ENCODE measurements at places on chromosomes 4 and X. TPM values are rescaled to one million over a fixed set of nuclear protein-coding genes. Genes with fewer than 3 reads are reported as not detected.
A peak's percentile ranks its signal among the peaks of the same experiment; 100 is the strongest.

DNA sequence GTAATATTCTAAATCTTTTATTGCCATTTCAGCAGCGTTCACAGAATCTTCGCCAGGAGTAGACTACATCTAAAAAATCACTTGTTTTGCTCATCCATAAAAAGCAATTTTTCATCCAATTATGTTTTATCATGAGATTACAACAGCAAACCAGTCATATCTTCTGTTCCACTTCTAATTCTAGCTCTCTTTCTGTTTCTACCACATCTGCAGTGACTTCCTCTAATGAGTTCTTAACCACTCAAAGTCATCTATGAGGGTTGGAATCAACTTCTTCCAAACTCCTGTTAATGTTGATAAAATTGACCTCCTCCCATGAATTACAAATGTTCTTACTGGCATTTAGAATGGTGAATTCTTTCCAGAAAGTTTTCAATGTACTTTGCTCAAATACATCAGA, 174.4 kb upstream of the BRWD3 start:
- DNase-seq: no peak

DNA sequence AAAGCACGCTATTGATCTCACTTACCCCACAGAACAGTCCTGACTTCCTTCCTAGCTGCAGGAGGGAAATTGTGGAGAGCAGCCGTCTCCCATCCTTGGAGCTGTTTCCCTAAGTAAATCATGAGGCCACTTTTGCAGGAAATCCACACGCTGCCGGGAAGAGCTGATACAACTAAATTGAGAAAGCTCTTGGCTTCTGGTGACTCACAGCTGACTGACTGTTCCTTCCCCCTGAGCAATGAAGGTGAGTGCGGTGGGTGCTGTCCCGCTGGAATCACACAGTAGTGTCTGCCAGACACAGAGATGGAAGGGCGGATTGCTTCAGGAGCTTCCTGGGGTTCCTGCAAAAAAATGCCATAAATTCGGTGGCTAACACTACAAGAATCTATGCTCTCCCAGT, 268.9 kb downstream of the ASMT start:
- no peak for DNase-seq

DNA sequence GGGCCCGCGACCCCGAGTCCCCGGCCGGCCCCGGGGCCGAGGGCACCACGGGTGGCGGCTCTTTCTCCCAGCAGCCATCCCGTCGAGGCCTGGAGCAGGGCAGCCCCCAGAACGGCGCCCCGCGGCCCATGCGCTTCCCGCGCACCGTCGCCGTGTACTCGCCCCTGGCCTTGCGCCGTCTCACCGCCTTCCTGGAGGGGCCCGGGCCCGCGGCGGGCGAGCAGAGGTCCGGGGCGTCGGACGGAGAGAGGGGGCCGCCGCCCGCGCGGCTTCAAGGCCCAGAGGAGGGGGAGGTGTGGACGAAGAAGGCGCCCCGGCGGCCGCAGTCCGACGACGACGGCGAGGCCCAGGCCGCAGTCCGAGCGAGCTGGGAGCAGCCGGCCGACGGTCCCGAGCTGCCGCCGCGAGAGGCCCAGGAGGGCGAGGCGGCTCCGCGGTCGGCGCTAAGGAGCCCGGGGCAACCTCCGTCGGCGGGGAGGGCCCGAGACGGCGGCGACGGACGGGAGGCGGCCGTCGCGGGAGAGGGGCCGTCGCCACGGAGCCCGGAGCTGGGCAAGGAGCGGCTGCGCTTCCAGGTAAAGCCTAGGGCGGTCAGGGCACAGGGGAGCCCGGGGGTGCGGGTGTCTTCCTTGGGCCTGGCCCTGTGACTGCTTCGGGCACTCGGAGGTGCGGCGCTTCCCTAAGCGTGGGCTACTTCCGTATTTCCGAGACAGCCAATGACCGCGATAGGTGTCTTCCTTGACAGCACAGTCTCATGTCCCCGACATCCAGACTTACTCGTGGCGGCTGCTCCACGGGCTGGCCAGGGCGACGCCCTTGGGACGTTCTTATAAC, 845 bp downstream of the ZAR1 start:
- DNase-seq: no peak

The LETM1 gene
- total RNA-seq: 15.0 TPM

DNA sequence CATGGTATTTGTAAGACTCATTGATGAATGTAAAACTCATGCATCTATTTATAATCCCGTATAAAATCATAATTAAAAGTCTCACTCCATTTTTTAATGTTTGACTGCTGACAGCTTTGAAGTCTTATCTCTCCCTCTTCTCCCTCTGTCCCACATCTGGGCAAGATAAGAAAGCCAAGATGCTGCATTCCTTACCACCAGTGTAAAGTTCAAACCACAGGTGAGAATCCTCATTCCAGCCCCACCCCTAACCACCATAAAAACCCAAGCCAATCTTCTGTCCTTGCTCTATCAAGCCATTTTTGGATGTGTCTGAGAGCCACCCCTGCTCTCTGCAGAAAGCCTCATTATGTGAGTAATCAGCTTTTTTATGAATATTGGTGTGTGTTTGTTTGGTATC, 59.3 kb upstream of the MAGED1 start:
- no peak for DNase-seq

GRCh38 chrX:46681849-46682248, 77.1 kb downstream of the SLC9A7 start:
- no peak for DNase-seq

The FHIP1A gene
- 1.9 TPM for total RNA-seq

The MAGEA2B gene
- total RNA-seq: not detected

- DNase-seq: peak; percentile 11
Measured at GRCh38 chr4:8364141-8364540, 76.4 kb downstream of the ACOX3 start.

- DNase-seq: no peak
Measured at GRCh38 chr4:94634271-94634670, 123.5 kb upstream of the BMPR1B start.

GRCh38 chr4:42555828-42556227, 101.1 kb downstream of the ATP8A1 start:
- DNase-seq: no peak

The PPP2R2C gene
- 1.6 TPM for total RNA-seq

GRCh38 chr4:6917461-6918271, 8.0 kb downstream of the TBC1D14 start:
- peak; percentile 87 for DNase-seq

DNA sequence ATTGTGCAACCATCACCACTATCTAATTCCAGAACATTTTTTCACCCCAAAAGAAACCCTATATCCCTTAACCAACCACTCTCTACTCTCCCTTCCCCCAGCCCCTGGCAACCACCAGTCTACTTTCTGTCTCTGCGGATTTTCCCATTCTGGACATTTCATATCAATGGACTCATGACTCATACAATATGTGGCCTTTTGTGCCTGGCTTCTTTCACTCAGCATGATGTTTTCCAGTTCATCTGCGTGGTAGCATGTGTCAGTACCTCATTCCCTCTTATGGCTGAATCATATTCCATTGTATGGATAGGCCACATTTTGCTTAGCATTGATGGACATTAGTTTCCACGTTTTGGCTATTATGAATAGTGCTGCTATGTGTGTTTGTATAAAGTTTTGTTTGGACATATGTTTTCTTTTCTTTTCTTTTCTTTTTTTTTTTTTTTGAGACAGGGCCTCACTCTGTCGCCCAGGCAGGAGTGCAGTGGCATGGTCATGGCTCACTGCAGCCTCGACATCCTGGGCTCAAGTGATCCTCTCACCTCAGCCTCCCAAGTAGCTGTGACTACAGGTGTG, 335.4 kb downstream of the BCOR start:
- DNase-seq: no peak

DNA sequence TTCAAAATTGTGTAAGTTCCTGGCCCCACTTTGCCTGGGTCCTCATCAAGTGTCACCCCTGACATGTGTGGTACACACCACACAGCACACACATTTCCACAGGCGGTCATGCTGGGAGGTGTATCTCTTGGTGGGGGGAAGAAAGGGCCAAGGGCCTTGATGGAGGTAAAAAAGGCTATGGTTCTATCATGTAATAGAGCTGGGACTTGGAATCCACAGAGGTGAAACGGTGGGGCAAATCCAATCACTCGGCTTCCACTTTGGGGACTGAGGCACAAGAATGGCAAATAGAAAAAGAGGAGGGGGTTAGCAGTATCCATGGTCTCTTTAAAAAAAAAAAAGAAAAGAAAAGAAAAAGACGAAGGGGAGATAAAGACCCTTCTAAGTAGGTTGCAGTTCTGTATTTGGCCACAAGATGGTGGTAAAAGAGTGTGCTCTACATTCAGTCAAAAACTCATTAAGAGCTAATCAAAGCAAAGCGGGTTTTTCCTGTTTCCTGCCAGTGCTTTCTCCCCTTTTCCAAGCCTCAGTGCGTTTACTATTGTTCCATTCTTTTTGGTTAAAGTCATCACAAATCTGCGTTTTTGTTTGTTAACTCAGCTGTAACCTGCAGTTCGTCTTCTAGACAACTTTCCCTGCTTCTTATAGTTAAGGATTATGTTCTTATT, 37.0 kb upstream of the ATP6AP2 start:
- no peak for DNase-seq

The ITGB1BP2 gene
- total RNA-seq: 9.9 TPM

The HAUS7 gene
- total RNA-seq: 28.2 TPM

The GRIA2 gene
- total RNA-seq: 0.55 TPM

The ATP2B3 gene
- total RNA-seq: 0.36 TPM

The MOB1B gene
- 18.6 TPM for total RNA-seq

DNA sequence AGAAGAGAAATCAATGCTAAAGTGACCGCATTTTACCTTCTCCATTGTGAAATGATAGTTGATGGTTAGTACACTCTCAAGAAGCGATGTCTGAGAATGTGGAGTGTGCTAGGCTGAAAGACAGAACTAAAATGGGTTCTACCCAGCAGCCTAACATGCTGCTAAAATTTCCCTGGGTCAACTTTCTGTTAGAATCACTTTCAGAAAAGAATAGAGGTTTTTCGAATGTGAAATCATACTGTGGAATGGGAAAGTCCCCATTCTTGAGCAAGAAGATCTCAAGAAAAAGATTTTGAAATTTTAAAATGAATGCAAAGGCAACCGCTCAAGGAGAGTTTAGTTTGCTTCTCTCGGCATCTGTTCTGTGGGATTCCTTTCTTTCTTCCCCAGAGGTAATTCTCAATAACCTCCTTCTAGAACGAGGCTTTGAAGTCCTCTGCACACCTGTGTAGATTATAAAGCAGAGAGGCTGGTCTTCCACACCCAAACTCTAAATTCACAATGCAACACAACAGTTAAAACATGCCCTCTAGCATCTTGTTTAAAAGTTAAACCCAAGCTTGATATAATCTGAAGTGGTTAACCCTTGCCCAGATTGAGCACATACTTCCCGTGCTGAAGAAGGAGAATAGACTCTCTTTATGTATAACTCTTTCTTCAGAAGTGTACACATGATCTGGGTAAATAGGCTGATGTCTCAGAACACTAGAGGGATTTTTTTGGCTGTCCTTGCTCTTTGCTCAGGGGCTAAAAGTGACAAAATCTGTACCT, 208.7 kb upstream of the KLF3 start:
- DNase-seq: no peak

The FAM9C gene
- total RNA-seq: not detected

The AREG gene
- 10.9 TPM for total RNA-seq

- no peak for DNase-seq
Measured at GRCh38 chr4:24705016-24705753, 90.2 kb upstream of the SOD3 start.

GRCh38 chr4:88957570-88957969, 99.4 kb downstream of the FAM13A start:
- no peak for DNase-seq

DNA sequence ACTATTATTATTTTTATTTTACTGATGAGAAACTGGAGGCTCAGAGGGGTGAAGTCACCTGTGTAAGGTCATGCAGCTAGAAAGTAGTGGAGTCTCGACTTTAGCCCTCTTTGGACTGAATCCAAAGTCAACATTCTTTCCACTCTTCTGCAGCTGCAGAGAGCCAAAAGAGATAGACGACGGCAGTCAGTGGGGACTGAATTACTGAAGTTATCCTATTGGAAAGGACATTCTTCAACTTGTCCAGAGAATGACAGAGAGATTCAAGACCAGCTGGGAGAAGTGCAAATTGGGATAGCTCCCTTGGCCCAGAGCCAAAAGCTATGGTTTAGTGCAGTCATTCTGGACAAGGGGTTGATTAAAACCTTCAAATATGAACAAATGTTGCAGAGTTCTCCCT, 42.5 kb downstream of the VGLL1 start:
- DNase-seq: no peak

The MAGEB10 gene
- not detected for total RNA-seq

DNA sequence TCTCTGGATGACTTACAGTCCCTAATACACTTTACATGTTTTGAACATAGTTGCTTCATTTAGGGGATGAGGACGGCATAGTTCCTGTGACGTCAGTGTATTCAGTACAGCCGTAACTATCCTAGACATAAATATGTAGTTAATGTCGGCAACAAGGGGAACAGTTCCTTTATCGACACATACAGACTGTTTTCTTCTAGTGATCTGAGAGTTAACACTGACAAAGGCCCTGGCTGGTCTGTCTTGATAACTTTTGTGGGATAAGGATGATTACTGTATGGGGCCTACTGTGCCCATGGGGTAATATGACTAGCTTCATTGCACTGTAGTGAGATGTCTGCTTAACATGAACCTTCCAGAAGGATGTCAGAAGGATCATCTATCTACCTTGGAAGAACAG, 131.2 kb downstream of the ZNF518B start:
- no peak for DNase-seq

DNA sequence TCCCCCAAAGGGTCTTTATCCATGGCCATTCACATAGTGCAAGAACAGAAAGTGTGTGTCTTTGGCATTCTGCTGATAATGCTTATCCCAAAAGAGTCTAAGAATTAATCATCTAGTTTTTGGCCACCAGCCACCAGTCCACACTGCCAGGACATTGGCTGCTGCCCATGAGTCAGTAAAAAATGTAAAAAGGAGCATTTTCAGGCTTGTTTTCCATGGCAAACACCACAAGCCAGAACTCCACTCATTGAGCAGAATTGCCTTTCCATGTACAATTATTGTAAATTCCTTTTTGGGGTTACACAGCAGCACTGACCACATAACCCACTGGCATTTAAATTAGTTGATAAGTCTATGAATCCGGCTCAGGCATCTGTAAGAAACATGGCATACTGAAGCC, 89.2 kb upstream of the PRDX4 start:
- DNase-seq: no peak

- DNase-seq: no peak
Measured at GRCh38 chrX:101462892-101463291, 22.4 kb upstream of the ARMCX4 start.

DNA sequence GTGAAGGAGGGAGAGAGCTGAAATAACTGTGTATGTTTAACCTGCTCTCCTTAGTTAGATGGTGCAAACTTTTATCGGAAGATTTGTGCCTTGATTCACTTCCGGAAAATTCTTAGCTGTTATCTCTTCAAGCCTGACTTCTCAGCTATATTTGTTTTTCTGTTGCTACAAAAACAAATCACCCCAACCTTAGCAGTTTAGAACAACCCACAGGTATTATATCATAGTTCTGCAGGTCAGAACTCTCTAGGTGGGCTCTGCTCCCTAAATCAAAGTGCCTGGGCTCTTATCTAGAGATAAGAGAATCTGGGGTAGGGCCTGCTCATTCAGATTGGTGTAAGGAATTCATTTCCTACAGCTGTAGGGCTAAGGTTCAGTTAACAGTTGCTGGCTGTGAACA, 15.1 kb upstream of the CEP135 start:
- DNase-seq: no peak

GRCh38 chrX:136386826-136387225, 86.1 kb downstream of the ADGRG4 start:
- DNase-seq: no peak
